SHP77 (cell line): ENCODE measurements at places on chromosomes 5 and 9.
A peak's percentile ranks its signal among the peaks of the same experiment; 100 is the strongest.

DNA sequence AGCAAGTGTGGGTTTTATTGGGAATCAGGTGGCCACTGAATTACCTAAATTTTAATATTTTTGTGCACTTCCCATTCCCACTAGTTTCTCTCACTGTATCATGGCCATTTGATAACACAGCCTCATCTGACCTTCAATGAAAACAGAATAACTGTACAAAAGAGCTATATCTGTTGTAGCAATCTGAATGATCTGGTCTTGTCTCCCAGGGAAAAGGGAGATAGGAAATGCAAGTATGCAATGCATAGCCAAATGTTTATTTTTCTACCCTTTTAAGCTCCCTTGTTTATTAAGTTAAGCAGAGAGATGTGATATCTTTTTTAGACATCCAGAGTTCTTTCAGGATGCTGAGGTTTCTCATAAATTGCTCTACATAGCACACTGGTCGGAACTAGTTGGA is 288.3 kb upstream of the CLINT1 start:
- no peak for DNase-seq

DNA sequence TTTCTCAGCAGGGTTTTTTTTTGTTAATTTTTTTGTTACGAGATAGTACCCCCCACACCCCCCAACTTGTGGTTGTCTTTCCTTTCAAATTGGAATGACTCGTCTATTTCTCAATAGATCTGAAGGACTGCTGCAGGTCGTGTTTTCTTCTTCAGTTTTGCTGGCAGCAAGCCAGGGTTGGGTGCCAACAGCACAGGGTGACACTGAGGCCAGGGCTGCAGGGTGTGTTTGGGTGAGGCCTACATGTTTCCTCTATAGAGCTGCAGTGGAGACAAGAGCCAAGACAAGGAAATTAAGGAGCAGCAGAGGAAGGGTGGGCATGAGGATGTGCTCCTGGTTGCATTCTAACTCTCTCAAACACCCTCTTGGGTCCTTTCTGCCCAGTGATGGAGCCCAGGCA is 52.2 kb downstream of the NXNL2 start:
- no peak for DNase-seq

- no peak for DNase-seq
Observed at GRCh38 chr5:74146796-74147195, 493.7 kb downstream of the ENC1 start.

DNA sequence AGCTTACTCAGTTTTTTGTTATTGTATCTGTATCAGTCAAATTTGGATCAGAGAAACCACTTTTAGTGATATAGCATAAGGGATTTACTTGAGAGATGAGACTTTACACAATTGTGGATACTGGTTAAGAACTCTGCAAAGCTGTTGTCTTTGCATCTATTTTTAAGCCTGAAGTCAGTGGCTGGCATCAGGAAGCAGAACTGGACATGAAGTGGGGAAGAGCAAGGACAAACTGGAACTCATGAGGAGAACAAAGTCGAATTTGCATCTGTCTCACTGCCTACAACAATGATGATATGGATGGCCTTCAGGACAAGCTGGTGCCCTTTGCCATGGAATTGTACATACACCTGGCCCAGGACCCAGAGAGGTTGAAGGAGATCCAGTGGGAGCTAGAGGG is 15.8 kb upstream of the MYORG start:
- no peak for DNase-seq

DNA sequence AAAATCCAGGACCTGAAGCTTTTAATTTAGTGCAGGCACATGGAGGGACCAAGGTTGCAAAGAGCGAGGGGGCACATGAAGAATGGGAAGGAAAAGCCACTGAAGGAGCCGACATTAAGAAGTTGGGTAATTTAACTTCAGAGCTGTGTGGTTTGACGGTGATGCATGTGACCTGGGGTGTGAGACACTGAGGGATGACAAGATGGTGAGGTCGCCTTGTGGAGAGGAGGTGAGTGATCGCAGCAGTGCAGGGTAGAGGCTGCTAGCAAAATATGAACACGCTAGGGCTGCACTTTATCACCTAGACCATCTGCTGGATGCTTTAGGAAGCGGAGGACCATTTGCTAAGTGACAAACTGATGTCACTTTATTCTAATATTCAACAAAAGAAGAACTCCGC is 339.0 kb upstream of the KIF2A start:
- no peak for DNase-seq

DNA sequence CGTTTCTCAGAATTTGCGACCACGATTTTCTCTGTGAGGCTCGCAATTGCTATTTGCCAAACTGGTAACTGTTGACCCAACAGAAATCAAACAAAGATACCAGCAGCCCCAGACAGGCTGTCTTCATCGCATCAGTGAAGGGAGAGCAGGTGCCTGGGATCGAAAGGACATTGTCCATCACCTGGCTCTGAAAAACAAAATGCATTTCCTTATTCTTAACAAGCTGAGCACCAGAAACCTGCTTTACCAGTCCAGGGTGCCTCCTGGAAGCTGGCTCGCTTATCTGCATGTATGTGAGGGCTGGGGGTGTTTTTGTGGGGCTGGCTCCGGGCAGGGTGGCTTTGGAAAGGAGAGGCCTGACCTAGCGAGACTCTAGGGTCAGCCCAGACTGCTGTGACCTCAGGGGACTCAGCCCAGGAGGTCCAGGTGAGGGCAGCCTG is 24.7 kb downstream of the WWC1 start:
- DNase-seq, result no peak

DNA sequence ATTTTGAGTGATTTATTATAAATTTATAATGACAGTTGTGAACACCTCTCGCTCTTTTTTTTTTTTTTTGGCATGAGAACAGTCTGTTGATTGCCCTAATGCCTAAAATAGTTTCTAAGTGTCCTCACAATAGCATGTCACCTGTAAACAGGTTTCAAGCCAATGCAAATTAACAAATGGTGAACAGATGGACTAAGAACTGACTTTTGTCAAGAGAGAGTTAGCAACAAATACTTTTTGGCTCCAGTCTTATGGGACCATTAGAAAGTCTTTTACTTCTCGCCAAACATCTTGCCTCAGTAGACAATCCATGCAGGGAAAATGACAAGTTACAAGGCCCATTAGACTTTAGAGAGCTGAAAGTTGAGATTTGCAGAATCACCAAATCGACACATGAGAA is 67.8 kb downstream of the MED27 start:
- DNase-seq, result no peak

GRCh38 chr9:105502276-105502675 is 54.4 kb downstream of the FSD1L start:
- no peak for DNase-seq

DNA sequence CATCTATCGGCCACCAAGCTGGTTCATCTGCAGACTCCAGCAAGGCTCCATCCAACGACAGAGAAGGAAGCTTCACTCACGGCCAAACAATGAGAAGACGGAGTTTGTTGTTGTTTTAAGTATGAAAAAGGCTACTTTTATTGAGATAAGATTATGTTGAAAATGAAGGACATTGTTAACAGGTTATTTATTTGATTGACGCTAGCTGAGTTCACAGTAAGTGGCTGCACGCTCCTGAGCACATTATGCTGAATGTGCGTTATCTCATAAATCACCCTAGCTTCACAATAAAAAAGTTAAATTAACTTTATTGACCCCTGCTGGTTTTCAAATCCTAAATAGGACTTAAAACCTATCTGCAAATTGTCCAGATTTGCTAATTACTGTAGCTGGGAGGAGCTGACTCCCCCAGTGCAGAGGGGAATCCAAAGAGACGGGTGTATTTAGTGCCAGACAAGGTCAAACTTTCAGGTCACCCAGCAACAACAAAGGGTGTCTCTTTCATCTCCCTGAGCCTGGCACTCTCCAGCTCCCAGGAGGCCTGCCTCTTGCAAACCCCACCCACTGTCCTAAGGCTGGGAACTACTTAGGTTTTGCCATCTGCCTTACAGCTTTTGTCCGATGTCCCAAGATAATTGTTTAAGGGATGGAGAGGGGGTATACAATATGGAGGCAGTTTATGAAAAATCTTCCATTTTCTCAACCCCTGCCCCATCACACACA is 129.2 kb downstream of the ZDHHC21 start:
- no peak for DNase-seq

DNA sequence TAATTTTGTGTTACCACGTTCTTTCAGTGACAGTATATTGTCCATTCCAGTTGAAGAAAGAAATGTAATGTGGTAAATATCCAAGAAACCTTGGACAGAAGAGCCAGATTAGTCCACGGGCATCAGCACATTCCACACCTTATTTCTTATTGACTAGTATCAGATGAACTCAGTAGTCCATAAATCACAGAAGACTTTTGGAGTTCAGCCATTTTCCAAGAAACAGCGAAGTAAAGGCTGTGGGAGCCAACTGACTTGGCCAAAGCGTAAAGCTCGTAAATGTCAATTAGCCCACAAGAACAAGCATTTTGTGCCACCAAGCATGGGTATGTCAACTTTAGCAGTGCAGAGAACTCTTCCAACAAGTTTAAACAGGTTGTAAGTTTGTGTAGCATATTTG is 60.2 kb upstream of the STARD4 start:
- DNase-seq, result no peak

DNA sequence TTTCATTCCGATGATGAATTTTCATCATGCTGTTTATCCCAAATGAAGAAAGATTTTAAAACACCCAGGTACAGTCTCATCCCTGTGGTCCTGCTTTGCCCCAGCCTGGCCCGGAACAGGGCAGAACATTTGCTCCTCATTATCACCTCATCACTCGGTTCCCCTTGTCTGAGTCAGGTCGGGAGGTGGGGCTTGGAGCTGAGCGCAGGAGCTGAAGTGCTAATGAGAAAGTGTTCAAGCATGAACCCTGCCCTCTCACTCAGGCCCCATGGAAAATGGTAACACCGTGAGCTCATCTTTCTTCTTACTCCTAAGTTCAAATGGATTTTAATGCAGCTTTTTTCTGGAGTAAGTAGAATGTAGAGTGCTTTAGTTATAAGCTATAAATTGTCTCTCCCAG is 466.2 kb downstream of the KDM4C start:
- DNase-seq, result no peak

DNA sequence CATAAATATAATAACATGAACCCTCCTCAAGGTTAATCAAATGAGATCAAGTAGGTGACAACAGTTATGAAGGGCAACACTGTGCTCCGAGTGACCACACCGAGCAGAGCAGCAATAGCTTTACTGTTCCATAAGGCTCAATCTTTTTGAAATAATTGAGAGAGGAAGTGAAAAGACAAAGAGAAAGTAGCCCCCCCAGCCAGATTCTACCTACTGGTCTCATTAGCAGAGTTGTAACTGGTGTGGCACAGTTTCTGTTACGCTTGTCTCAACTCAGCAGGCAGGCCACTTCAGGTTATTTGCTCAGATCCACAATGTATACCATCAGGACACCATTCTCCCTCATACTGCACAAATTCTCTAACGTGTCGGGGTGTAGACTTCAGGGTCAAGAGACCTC is 14.0 kb downstream of the PRUNE2 start:
- no peak for DNase-seq

DNA sequence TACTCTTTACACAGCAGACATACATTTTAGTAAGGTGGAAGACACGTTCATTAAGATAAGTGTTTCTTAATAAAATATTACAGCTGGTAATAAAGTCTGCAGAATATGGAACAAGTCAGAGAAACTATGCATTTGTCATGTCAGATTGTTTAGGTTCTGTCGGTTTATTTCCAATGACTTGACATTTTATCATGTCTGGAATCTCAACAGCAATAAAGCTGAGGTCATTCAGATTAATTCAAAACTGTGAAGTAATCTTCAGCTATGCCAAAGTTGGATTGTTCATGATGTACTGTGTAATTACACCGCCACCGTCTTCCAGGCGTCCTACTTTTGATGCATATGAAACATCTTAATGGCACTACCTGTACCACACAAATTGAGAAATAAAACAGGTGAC is 1032.6 kb downstream of the CDH12 start:
- no peak for DNase-seq

DNA sequence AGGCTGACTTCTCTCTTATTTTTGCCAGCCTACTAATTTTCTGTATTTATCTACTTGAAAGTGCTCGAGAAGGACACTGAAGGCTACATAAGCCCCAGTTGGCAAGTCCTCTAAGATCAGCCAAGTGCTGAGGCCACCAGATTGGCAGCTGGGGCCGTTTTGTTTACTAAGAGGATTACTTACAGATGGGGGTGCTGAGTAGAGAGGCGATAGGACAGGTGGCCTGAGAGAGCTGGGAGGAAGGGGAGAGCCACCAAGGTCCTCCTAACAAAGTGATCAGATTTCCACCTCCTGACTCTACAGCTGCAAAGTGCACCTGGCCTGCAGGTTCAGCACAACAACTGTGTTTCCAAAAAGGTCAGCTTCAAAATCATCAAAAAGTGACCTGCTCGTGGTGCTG is 32.9 kb downstream of the FRMD3 start:
- peak; percentile 52 for DNase-seq

- DNase-seq, result peak; percentile 33
Observed at GRCh38 chr9:35771943-35772342, 17.9 kb upstream of the MSMP start.

DNA sequence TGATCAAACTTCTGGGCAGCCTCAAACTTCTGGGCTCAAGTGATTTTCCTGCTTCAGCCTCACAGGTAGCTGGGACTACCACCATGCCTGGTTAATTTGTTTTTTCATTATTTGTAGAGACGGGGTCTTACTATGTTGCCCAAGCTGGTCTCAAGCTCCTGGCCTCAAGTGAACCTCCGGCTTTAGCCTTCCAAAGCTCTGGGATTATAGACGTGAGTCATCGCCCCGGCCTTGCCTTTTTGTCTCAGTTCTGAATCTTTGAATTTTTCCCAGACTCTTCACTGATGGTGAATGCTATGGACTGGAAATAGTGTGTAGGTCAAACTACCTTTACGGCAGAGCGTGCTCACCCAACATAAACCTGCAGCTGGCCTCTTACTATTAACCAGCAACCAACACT is 32.3 kb upstream of the EGFLAM start:
- DNase-seq, result no peak

DNA sequence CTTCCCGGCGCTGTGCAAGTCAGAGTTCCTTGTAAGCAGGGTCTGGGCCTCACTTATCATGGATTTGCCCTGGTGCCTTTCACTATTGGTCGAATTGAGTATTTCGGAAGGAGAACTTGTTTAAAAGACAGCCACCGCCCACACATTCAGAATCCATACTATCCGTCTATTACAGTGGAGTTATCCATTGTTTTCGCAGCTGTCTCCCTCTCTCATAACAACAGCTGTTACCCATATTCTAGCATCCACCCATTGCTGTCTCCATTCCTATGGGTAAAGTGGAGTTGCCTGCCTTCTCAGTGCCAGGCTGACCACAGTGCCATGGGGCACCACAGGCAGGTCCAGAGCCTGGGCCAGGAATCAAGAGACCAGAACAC is 20.2 kb downstream of the FAXDC2 start:
- DNase-seq, result peak; percentile 56

DNA sequence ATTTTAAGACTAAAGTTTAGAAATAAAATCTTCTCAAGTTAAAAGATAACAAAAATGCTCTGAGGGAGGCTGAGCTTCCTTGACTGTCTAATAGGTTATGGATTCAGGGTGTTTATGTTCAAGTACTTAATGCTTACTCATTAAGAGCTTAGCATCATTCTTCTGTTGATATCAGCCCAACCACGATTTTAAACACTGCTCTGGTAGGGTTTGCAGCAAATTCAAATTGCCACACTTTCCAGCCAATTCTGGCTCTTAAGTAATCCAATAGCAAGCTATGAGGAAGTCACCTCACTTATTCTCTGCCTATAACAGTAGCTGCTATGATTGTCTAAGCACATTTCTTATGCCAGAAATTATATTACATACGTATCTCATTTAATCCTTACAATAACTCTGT is 191.0 kb upstream of the KIF2A start:
- no peak for DNase-seq
